ENCODE measurements at places on chromosomes 6 and 20. TPM values are rescaled to one million over a fixed set of nuclear protein-coding genes. Genes with fewer than 3 reads are reported as not detected.

Gene FAXC
- 2.6 TPM for total RNA-seq

Gene BEND6
- total RNA-seq, result 0.97 TPM

Gene RPS10
- 4,666 TPM for total RNA-seq

Gene TMEM200A
- 3.0 TPM for total RNA-seq

Gene MATN4
- not detected for total RNA-seq

Gene SCAND1
- total RNA-seq, result 90.9 TPM

Gene TREML2
- not detected for total RNA-seq

Gene ETV7
- 1.4 TPM for total RNA-seq

Gene FAM162B
- total RNA-seq, result 0.30 TPM

Gene WFDC5
- total RNA-seq, result not detected

Gene SAPCD1
- not detected for total RNA-seq

Gene SLC22A3
- total RNA-seq, result 0.32 TPM

Gene PM20D2
- 7.8 TPM for total RNA-seq

Gene CNBD2
- total RNA-seq, result 1.4 TPM

Gene MBOAT1
- 6.5 TPM for total RNA-seq

Gene CENPW
- total RNA-seq, result 28.9 TPM

Gene HLA-DQA1
- total RNA-seq, result not detected

Gene APCDD1L
- total RNA-seq, result 6.5 TPM

Gene CCN2
- total RNA-seq, result 425 TPM

Gene LBP
- not detected for total RNA-seq
